ENCODE measurements at places on chromosomes 2 and 18.

- DNase-seq: no peak
Measured at GRCh38 chr2:223943135-223943534, 2.0 kb downstream of the WDFY1 start.

DNA sequence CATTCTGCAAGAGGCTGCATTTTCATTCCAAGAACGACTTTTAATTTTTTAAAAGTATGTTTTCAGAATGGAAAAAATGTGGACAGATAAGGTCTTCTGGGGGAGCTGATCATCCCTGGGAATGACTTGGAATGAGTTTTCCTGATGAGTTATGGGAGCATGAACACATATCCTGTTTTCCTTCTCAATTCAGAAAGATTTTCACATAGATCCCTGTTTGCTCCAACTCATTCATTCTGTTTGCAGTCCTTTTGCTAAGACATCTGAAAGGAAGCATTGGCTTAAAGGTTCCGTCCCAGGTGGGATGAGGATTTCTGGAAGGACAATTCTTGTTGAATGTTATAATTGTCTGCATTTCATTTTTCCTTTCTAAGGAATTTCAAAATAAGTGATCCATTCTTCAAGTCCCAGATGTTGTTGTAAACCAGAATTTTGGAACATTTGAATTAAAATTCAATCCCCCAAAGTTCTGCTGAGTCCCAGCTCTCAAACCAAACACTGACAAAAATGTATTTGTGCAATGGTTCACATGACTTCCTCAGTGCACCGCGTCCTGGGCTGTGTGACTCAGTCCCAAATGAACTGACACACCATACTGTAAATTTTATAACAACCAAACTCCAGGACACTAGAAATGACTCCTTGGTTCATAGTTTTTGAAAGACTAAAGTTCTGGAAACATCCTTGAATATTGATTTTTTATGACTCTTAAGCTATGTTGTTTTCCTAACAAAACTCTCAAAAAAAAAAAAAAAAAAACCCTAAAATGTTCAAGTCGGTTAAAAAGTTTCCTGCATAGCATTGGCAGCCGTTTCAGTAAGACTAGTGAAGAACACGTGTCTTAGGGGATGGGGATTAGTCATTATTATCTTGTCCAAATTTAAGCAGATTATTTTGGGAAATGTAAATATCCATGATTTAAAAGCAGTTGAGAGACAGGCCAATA lies 281.8 kb upstream of the TCF4 start:
- DNase-seq: no peak

- no peak for DNase-seq
Measured at GRCh38 chr18:44687421-44687820, 6.7 kb downstream of the SETBP1 start.

GRCh38 chr2:100038011-100038410 lies 104.4 kb downstream of the AFF3 start:
- DNase-seq: no peak

GRCh38 chr2:224392545-224392944 lies 9.4 kb downstream of the FAM124B start:
- DNase-seq: no peak

GRCh38 chr18:58863539-58864145 lies 1.0 kb upstream of the ZNF532 start:
- DNase-seq: no peak
